Muscle of leg (tissue), 16 donors: ENCODE measurements at places on chromosomes 3 and 15.

GRCh38 chr15:43204016-43204901 lies 16.6 kb downstream of the EPB42 start:
- DNase-seq = peak; percentile 37

- peak; percentile 70 for DNase-seq
These were observed 253.6 kb downstream of the MAGI1 start for GRCh38 chr3:65785065-65785645.

GRCh38 chr3:168865022-168865551 lies 769.4 kb upstream of the GOLIM4 start:
- peak; percentile 49 for DNase-seq

DNA sequence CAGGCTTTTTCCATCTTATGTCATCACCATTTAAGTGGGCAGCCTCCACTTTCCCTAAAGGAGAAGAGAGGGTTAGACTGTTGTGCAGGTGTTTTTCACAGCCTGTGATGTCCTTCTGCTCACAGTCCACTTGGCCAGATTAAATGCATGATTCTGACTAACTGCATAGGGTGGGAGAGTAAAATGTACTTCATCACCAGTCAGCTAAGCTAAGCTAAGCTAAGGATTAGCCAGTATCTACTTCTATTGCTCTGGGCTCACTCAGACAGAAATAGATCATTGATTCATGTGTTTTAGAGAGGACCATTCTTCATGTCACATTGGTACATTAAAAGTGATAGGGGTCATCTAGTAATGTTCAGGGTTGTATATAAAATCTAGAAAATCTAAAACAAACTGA lies 1013.1 kb downstream of the NTRK3 start:
- DNase-seq = no peak

- no peak for DNase-seq
These were observed 75.8 kb upstream of the ACAN start for GRCh38 chr15:88727439-88727838.

DNA sequence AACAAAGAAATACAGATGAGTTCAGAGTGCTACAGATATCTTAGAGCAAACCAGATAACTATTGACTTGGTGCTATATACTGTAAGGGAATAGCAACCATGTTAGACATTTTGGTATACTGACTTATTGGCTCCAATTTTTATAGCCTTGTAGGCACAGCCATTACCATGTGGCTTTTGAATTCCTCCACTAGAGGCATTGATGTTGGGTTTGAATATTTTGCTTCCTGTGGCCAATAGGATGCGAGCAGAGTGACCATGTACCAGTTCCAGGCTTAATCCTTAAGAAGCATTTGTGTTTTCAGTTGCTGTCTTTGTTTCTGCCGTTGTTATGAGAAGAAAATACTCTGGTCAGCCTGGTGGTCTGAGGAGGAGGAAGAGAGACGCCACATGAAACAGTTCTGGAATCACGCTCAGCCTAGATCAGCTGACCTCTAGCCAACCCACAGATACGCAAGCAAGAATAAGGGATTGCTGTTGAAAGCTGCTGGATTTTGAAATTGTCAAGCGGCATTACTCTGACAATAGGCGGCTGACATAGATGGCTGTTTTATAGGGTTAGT lies 109.4 kb upstream of the TNIK start:
- DNase-seq = no peak
